ENCODE measurements at places on chromosomes 5 and 9.

DNA sequence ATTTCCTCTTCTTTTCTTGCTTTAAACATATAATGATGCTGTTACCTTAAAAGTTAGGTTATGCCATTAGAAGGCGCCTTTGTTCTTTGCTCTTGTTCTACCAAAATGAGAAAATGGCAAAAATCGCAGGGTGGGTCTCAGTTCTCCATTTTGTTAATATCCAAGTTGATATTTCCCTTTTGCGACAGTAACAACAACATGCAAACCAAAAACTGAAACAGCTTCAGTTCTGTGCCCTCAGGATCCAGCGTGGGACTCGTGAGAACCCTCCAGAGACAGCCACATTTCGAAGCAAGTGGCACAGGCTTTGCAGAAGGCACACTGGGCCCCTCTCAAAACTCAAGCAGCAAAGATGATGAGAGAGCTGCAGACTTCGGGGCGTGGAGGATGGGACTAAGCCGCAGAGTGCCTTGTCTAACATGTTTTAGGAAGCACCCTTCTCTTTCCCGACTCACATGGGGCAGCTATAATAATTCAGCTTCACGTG is 33.0 kb upstream of the LCP2 start:
- DNase-seq: no peak

- DNase-seq: no peak
Observed at GRCh38 chr5:122296871-122297270, 15.2 kb upstream of the SNCAIP start.

GRCh38 chr5:154047324-154047723 is 8.6 kb downstream of the MFAP3 start:
- DNase-seq: no peak

DNA sequence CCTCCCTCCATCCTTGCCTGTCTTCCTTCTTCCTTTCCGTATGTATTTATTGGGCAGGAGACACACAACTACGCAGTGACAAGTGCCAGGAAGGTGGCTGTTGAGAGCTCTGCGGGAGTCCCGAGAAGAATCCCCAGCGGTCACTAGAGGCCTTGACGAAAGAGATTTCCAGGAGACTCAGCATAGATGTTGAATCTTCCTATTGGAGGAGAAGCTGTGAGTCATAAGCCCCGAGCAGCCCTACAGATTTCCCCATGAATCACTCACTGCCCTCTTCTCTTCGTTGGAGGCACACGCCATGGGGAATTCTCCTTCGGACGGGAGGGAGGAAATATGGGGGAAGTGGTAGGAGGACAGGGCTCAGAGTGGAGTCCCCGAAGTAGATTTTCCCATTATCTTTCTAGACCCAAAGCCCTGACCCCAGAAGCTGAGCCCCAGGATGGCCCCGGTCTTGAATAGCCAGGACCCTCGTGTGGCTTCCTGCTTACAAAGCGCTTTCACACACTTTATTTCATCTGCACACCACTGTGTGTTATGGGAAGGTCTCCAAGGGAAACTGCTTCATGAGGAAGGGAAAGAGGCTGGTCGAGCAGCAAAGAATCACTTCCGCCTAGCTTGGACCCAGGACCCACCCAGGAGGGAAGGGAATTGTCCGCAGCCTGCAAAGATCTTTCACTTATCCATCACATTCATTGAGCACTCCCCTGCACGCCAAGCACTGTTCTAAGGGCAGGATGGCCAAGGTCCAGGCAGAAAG is 12.7 kb downstream of the DUSP1 start:
- no peak for DNase-seq

DNA sequence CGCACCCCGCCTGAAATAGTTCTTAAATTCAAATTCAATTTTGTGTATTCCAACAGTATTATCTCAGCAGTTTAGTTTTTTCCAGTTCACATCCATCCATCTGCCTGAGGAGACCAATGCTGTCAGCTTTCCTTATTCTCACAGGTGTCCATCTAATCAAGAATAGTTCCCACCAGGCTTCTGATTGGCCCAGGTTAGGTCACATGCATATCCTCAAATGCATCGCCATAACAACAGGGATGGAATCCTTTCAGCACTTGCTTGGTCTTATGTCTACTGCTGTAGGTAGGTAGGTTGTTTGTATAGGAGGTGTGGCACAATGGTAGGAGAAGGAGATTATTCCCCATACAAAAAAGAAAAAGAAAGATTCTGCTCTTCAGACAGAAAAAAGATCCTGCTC is 91.2 kb downstream of the UBE2R2 start:
- DNase-seq: no peak

GRCh38 chr9:94577036-94577435 is 16.6 kb downstream of the FBP2 start:
- no peak for DNase-seq

DNA sequence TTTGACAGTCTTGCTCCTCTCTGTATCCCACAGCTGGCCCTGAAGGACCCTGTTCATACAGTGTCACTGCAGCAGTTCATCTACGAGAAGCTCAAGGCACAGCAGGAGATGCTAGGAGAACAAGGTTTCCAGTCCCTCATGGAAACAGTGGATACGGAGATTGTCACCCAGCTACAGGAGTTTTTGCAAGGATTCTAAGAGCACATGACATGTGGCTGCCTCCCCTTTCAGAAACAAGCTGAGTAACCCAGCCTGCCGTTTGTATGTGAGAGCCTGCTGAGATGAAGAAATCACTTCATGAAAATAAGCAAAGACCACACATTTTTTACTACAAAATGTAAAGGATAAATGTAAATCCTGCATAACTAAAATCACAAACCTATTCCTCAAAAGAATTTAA is 48.5 kb downstream of the LRRC70 start:
- no peak for DNase-seq

- no peak for DNase-seq
Observed at GRCh38 chr5:154473581-154474283, 4.3 kb downstream of the HAND1 start.

- DNase-seq: no peak
Observed at GRCh38 chr5:16826379-16827125, 109.5 kb downstream of the MYO10 start.

DNA sequence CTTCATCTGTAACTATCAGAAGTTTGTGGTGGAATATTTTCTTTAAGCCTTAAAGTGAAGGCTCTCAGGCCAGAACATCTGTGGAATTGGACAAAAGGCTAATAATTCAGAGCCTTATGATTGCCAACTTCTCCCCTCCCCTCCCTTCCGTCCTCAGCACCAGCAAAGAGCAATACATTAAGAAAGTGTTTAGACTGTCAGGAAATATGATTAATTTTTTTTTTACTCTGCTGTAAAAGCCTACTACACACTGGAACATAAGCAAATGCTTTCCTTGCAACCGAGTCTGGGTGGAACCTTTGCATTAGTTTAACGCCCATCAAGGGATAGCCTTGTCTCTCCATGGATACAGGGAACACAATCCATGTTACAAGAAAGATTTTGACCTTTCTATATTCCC is 110.3 kb upstream of the TARS1 start:
- no peak for DNase-seq

DNA sequence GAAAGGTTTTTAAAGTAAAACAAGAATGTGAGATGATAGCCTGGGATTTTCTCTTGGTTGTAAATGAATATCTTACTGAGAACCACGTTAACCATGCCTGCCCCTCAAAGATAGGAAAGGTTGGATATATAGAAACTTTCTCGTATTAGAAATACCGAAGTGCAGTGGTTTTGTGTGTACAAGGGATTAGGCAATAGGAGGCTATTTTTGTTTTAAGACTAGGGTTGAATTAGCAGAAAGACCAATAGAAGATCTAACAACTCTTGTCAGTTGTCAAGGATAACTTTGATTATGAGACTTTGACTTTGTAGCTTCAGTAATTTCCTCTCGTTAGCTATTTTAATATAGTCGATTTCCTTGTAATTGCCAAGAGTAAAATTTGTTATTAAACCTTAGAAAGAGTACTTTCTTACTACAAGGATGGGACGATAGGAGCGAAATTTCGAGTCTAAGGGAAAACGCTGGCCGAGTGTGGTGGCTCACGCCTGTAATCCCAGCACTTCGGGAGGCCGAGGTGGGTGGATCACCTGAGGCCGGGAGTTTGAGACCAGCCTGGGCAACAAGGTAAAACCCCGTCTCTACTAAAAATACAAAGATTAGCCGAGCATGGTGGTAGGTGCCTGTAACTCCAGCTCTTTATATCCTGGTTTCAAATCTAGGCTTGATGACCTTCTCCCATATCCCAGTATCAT is 838 bp downstream of the POLK start:
- no peak for DNase-seq

GRCh38 chr9:117957267-117957666 is 253.1 kb downstream of the TLR4 start:
- DNase-seq: no peak

GRCh38 chr9:114908104-114908622 is 22.2 kb downstream of the TNFSF8 start:
- peak; percentile 96 for DNase-seq

- no peak for DNase-seq
Observed at GRCh38 chr5:50699737-50700136, 33.3 kb downstream of the PARP8 start.

DNA sequence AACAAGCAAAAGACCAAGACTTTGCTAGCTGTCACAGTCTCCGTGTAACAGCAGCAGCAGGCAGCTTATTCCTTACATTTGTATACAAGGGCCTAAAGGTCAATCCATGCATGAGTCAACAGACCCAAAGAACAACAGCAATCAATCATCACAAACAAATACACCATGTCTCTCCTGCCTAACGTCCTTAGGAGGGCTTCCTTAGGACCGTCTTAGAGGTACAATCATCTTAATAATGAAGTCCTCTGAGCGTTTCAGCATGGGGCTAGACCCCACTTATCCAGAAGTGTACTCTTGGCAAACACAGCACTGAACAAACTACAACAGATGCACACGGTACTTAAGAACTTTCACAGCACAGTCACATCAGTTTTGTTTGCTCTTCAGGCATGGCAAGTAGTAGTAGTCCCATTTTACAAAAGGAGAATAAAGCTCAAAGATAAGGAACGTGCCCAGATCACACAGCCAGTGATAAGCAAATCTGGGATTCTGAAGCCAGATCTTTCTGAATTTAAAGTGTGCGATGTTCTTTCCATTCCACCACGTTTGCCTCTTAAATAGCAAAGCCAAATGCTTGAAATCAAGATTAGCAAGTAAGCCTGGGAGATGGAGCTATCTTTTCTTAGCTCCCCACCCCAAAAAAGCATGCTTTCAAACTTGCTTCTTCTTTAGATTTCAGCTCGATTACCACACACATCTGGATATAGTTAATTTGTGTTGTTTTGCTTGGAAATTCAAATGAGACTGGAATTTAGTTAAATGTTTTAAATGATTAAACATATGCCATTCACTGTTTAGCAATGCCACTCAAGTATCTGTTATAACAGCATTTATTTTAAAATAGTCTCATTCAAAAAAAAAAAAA is 24.2 kb downstream of the PSMB7 start:
- DNase-seq: no peak

GRCh38 chr5:70440-70839 is 21.5 kb upstream of the PLEKHG4B start:
- no peak for DNase-seq

DNA sequence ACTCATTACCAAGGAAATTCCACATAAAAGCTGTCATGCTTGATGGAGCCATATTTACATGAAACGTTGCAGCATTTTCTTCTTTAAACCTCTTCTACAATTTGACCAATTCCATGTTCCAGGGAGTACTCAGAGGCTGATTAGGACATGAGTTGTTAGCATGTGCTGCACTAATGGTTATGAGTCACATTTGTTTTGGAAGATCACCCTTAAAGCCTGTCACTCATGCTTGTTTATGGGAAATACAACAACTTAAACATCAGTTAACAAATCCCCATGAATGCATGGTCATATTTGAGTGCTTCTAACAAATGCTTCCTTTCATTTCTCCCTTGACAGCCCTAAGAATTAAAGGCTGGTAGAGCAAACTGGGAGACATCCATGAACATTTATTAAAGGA is 156.1 kb downstream of the GHR start:
- no peak for DNase-seq

DNA sequence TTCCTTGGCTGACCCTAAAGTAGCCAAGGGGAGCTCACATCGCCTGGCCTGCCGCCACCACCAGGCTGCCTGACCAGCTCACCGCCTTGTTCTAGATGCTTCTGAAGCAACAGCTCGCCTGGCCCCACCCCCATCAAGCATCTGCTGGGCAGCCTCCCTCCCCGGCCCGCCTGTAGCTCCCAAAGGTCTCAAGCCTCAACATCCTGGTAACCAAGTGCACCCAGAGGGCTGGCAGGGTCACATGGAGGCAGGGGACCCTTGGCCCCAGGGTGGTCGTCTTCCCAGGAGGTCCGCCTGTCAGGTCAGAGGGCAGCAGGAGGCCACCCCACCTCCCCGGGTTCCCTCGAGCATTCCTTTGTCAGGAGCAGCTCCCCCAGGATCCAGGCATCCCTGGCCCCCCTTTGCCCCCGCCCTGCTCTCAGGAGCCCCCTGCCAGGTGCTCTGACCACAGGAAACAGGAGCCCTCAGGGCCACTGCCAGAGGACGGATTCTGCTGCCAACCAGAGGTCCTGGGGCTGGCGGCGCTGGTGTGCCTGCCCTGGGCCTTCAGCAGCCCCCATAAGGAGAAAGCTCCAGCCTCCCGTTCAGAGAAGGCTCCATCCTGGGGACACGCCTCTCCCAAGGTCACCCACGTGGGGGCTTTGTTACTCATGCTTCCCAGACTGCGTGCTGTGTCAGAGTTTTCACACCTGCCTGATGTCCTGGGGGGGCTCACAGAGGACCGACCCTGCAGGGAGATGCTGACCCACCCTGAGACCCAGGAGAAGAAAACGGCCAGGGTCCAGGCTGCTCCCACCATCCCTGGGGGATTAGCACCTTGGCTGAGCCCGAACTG is 3.5 kb upstream of the LRRC14B start:
- DNase-seq: no peak

GRCh38 chr5:178895615-178896571 is at the start of gene ZFP2:
Gene ZFP2, plus strand, starts transcription at chr5:178895913. Its CDS starts 35,401 bp downstream, at chr5:178931314.
- DNase-seq: peak; percentile 71

DNA sequence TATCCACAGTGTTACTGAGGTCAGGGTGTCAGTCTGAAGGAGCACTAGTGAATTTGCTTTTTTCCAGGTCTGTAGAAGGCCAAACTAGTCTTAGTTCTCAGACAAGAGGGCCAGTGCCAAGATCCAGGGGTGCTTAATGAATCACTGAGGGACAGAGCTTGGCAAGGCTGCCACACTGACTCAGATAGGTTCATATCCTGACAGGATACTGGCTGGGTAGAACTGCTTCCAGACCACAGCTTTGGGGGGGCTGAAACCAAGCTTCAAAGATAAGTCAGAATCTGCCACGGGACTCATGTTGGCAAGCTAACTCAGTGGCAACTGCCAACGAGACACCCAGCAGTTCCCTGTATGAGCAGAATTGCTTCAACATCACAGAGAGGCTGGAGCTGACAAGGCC is 1125.4 kb downstream of the EFNA5 start:
- DNase-seq: no peak

DNA sequence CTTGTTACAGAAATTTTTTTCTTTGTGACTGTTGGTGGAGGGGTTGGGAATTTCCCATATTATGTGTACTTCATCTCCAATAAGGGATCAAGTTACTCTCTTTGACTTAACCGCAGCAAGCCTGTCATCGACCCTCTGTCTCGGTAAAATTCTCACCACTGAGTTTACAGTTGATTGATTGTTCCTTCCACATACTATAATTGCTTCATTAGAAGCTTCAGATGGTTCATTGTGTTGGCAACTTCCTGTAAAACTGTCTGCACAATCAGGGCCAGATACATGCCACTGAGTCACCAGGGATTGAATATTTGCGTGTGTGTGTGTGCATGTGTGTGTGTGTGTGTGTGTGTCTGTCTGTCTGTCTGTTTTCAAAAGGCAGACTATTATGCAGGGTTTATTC is 176.6 kb downstream of the ZNF462 start:
- DNase-seq: no peak

All from Caco-2 (cell line).